Lung microvascular endothelial cell (primary cell): ENCODE measurements at places on chromosomes 2 and 18. TPM values are rescaled to one million over a fixed set of nuclear protein-coding genes. Genes with fewer than 3 reads are reported as not detected.

PSMA8 gene
- total RNA-seq, result not detected in 2 replicates

RESP18 gene
- total RNA-seq, result not detected in 2 replicates

TUBB6 gene
- total RNA-seq, result 832 and 861 TPM in 2 replicates

CAVIN2 gene
- 252 and 394 TPM in 2 replicates for total RNA-seq

ASTL gene
- total RNA-seq, result not detected in 2 replicates

MDH1B gene
- total RNA-seq, result under 0.01 TPM in 1 of 2 replicates, not detected in the other

TUBB8B gene
- not detected in 2 replicates for total RNA-seq

CD8B2 gene
- total RNA-seq, result not detected in 2 replicates

LDAH gene
- 12.9 and 15.0 TPM in 2 replicates for total RNA-seq

LYPD6B gene
- total RNA-seq, result not detected in 2 replicates

LINC00305 gene
- 0.20 and 0.87 TPM in 2 replicates for total RNA-seq

CFC1 gene
- total RNA-seq, result not detected in 2 replicates

BZW1 gene
- total RNA-seq, result 392 and 474 TPM in 2 replicates

IRS1 gene
- under 0.01 TPM in 2 replicates for total RNA-seq

B4GALT6 gene
- total RNA-seq, result 4.4 and 5.4 TPM in 2 replicates

C2orf76 gene
- total RNA-seq, result 8.1 and 12.7 TPM in 2 replicates

GCG gene
- total RNA-seq, result not detected in 2 replicates

ARHGAP28 gene
- total RNA-seq, result 0.79 and 1.5 TPM in 2 replicates

SERPINB10 gene
- total RNA-seq, result not detected in 2 replicates

PAX3 gene
- under 0.01 TPM in 1 of 2 replicates, not detected in the other for total RNA-seq

AMER3 gene
- total RNA-seq, result not detected in 2 replicates

ITGB6 gene
- not detected in 2 replicates for total RNA-seq

OR6B3 gene
- not detected in 2 replicates for total RNA-seq

AOX1 gene
- total RNA-seq, result 0.20 and 6.1 TPM in 2 replicates

AP1S3 gene
- 1.6 and 2.2 TPM in 2 replicates for total RNA-seq

ASAP2 gene
- total RNA-seq, result 26.2 and 28.8 TPM in 2 replicates

EGR4 gene
- under 0.01 TPM in 1 of 2 replicates, not detected in the other for total RNA-seq

FEV gene
- not detected in 2 replicates for total RNA-seq

SERPINB13 gene
- total RNA-seq, result not detected in 2 replicates

CHMP1B gene
- 45.5 and 67.1 TPM in 2 replicates for total RNA-seq

CDK5R2 gene
- total RNA-seq, result not detected in 2 replicates

INO80C gene
- total RNA-seq, result 6.5 and 12.9 TPM in 2 replicates

LIPG gene
- total RNA-seq, result 0.40 and 6.1 TPM in 2 replicates

ABI2 gene
- 18.3 and 19.4 TPM in 2 replicates for total RNA-seq

MC5R gene
- not detected in 2 replicates for total RNA-seq

TEKT4 gene
- total RNA-seq, result not detected in 2 replicates

FOXI3 gene
- total RNA-seq, result not detected in 2 replicates

MARCHF4 gene
- total RNA-seq, result 0.20 and 0.22 TPM in 2 replicates

SPR gene
- total RNA-seq, result 37.7 and 51.6 TPM in 2 replicates

ZNF521 gene
- total RNA-seq, result 74.3 and 130 TPM in 2 replicates

FAM228A gene
- under 0.01 and 0.20 TPM in 2 replicates for total RNA-seq

HOXD8 gene
- total RNA-seq, result 15.5 and 27.4 TPM in 2 replicates

GATA6 gene
- total RNA-seq, result 0.40 and 0.44 TPM in 2 replicates

CTAGE1 gene
- not detected in 2 replicates for total RNA-seq

MYCN gene
- total RNA-seq, result 2.6 and 9.5 TPM in 2 replicates

TMEM178A gene
- 0.22 TPM in 1 of 2 replicates, not detected in the other for total RNA-seq

MLPH gene
- 0.20 and 0.22 TPM in 2 replicates for total RNA-seq

SH2D6 gene
- not detected in 2 replicates for total RNA-seq

CCBE1 gene
- total RNA-seq, result under 0.01 and 0.22 TPM in 2 replicates

ELP2 gene
- total RNA-seq, result 141 and 158 TPM in 2 replicates
